ENCODE measurements at places on chromosomes 4 and X.

GRCh38 chrX:119187298-119187697, 48.8 kb upstream of the PGRMC1 start:
- H3K4me3 ChIP-seq, result no peak overlapping the region
- no peaks in the 10 kb centered on the region for H3K36me3 ChIP-seq
- H3K27ac ChIP-seq, result no peak overlapping the region
- no peaks in the 10 kb centered on the region for H3K27me3 ChIP-seq
- no peak for DNase-seq
- H3K4me1 ChIP-seq, result no peaks in the 10 kb centered on the region

GRCh38 chr4:90126805-90127204, 389 bp upstream of the CCSER1 start:
- H3K27me3 ChIP-seq, result peaks cover 31% of the 10 kb centered on the region
- no peak for DNase-seq
- no peaks in the 10 kb centered on the region for H3K36me3 ChIP-seq
- H3K4me1 ChIP-seq, result peaks cover 12% of the 10 kb centered on the region
- peak overlapping the region; percentile 80 for H3K4me3 ChIP-seq

GRCh38 chr4:145719752-145720624, 40.0 kb downstream of the C4orf51 start:
- peak overlapping the region; percentile 85 for H3K27ac ChIP-seq
- DNase-seq, result peak; percentile 55
- no peaks in the 10 kb centered on the region for H3K36me3 ChIP-seq
- H3K4me3 ChIP-seq, result peak overlapping the region; percentile 49
- peaks cover 19% of the 10 kb centered on the region for H3K4me1 ChIP-seq
- peaks cover 22% of the 10 kb centered on the region for H3K27me3 ChIP-seq

DNA sequence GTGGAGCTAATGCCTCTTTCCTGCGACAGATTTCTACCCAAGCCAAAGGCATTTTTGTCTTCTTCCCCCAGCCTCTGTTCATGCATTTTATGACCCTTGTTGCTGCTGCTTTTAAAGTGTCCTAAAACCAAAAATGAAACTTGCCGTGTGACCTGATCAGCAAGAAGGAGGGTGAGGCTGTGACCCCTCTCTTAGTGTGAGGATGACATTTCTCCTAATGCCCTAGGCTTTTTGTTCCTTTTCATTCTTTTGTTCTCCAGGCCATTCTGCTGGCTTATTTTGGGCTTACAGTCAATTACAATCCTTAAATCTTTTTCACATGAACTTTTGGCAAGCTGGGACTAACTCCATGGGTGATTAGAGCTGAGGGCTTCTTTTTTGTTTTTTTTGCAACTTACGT, 34.4 kb downstream of the PTTG2 start:
- no peaks in the 10 kb centered on the region for H3K36me3 ChIP-seq
- H3K27me3 ChIP-seq, result no peaks in the 10 kb centered on the region

GRCh38 chrX:56462389-56462788, 101.0 kb upstream of the UBQLN2 start:
- peaks cover 10% of the 10 kb centered on the region for H3K36me3 ChIP-seq
- DNase-seq, result no peak
- H3K4me1 ChIP-seq, result peaks cover 9% of the 10 kb centered on the region
- no peak overlapping the region for H3K27ac ChIP-seq
- H3K4me3 ChIP-seq, result no peak overlapping the region

GRCh38 chr4:55358668-55359067, 12.6 kb downstream of the SRD5A3 start:
- H3K27ac ChIP-seq, result no peak overlapping the region
- no peak overlapping the region for H3K4me3 ChIP-seq
- H3K4me1 ChIP-seq, result peaks cover 16% of the 10 kb centered on the region
- no peaks in the 10 kb centered on the region for H3K27me3 ChIP-seq
- peaks cover 8% of the 10 kb centered on the region for H3K36me3 ChIP-seq

- H3K27me3 ChIP-seq, result no peaks in the 10 kb centered on the region
- H3K36me3 ChIP-seq, result no peaks in the 10 kb centered on the region
Observed at GRCh38 chrX:121283921-121284320, 236.5 kb downstream of the GLUD2 start.

GRCh38 chr4:17323554-17324385, 188.1 kb downstream of the QDPR start:
- H3K27me3 ChIP-seq, result peaks cover 5% of the 10 kb centered on the region
- peak overlapping the region; percentile 76 for H3K27ac ChIP-seq
- H3K36me3 ChIP-seq, result no peaks in the 10 kb centered on the region
- peaks cover 25% of the 10 kb centered on the region for H3K4me1 ChIP-seq
- no peak for DNase-seq
- H3K4me3 ChIP-seq, result peak overlapping the region; percentile 19

GRCh38 chr4:2891294-2891693, 47.6 kb downstream of the ADD1 start:
- H3K36me3 ChIP-seq, result peaks cover 18% of the 10 kb centered on the region
- no peak overlapping the region for H3K27ac ChIP-seq
- H3K4me3 ChIP-seq, result no peak overlapping the region
- DNase-seq, result no peak
- H3K4me1 ChIP-seq, result no peaks in the 10 kb centered on the region

DNA sequence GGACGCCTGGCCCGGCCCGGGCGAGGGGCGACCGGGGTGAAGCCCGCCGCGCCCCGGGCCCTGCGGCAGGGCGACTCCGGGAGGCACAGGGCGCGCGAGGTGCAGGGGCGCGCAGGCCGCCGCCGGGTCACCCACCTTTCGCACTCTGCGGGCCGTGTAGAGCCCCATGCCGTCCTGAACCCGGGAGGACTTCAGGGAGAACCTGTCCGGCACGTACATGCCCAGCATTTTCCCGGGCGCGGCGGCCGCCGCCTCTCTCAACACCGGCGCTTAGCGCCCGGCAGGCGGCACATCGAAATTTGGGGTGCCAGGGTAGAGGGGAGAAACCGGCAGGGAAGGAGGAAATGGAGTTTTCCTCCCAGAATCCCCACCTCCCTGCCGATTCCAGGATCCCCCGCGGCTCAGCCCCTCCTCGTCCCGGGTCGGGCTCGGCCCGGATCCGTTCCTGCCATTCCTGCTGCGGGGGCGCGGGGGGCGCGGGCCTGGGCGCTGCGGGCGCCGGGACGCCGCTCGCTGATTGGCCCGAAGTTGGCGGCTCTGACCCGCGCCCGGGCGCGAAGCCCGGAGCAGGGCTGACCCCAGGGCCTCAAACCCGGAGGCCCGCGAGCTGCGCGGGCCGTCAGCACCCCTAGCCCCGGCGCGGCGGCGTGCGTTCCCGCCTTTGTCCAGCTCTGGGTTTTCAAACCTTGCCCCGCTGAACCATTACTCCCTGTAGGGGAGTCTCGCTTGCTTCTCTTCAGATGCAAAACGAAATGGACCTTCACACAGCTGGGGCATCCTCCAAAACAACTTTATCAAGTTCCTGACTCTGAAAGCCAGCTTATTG, at the start of gene PRDM5:
Gene PRDM5 (minus strand): TSS at position 346 of the 826 bp plus-strand sequence. CDS start 118 bp downstream, at position 228.
- H3K27ac ChIP-seq, result peak within 1 kb of the TSS; percentile 90
- H3K4me1 ChIP-seq, result peaks cover 31% of the 10 kb centered on the region
- no peaks in the 10 kb centered on the region for H3K36me3 ChIP-seq
- H3K27me3 ChIP-seq, result peaks cover 28% of the 10 kb centered on the region
- peak; percentile 45 for DNase-seq
- peak within 1 kb of the TSS; percentile 83 for H3K4me3 ChIP-seq

DNA sequence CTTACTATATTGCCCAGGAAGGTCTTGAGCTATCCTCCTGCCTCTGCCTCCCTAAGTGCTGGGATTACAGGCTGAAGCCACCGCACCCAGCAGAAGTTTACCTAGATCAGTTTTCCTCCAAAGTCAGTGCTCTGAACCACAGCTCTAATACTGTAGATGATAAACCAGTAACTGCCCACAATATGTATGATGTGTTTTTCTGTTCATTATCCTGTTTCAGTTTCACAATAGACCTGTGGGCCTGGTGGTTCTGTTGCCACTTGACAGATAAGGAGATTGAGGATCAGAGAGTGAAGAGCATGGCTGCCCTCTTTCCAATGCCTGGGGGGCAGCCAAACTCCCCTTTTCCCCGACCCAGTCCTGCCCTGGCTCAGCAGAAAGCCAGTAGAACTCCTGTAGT, 87.0 kb downstream of the EFNB1 start:
- no peaks in the 10 kb centered on the region for H3K4me1 ChIP-seq
- no peak for DNase-seq
- H3K27me3 ChIP-seq, result peaks cover 5% of the 10 kb centered on the region
- H3K27ac ChIP-seq, result no peak overlapping the region

DNA sequence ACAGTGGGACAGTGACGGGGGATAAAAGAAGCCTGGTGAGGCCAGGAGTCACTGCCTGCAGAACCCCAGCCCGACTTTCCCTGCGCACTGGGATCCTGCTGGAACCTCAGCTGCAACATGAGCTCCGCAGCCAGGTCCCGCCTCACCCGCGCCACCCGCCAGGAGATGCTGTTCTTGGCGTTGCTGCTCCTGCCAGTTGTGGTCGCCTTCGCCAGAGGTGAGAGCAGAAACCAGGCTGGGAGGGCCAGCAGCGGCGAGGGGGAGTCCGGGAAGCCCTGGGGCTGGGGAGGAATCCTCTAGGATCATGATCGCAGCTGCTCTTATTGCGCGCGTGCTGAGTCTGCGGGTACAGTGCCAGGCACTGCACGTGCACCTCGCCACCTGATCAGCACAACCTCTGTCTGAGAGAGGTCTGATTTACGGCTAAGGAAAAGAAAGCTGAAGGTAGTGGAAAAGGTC, at the start of gene PF4V1:
Gene PF4V1 (plus strand): TSS at position 51 of the 459 bp plus-strand sequence. CDS start 67 bp downstream, at position 118.
- no peak within 1 kb of the TSS for H3K27ac ChIP-seq
- peaks cover 3% of the 10 kb centered on the region for H3K27me3 ChIP-seq
- no peaks in the 10 kb centered on the region for H3K4me1 ChIP-seq
- H3K36me3 ChIP-seq, result no peaks in the 10 kb centered on the region

GRCh38 chrX:152177497-152178269, 39.3 kb upstream of the MAGEA10 start:
- no peaks in the 10 kb centered on the region for H3K27me3 ChIP-seq
- H3K4me1 ChIP-seq, result no peaks in the 10 kb centered on the region
- DNase-seq, result no peak
- no peak overlapping the region for H3K4me3 ChIP-seq
- no peak overlapping the region for H3K27ac ChIP-seq

GRCh38 chrX:63934791-63935190, 149.8 kb upstream of the ARHGEF9 start:
- H3K4me1 ChIP-seq, result no peaks in the 10 kb centered on the region
- no peaks in the 10 kb centered on the region for H3K27me3 ChIP-seq
- H3K4me3 ChIP-seq, result no peak overlapping the region
- no peak overlapping the region for H3K27ac ChIP-seq

DNA sequence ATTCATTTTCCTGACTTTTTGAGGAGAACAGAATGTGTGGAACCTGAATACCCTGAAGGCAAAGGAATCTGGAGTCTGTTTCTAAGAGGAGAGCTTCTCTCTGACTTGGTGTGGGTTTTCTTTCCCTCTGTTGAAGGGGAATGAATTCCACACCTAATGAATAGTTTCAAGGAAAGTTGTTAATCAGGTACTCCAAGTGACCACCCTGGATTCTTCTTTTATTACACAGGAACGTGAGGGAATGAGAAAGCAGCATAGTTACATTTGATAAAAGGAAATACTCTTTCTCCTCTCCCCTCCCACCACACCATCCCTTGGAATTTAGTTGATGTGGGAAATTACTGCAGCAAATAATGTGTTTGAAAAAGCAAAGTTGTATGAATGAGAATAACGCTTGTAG, 29.7 kb downstream of the SLIT2 start:
- no peak overlapping the region for H3K4me3 ChIP-seq
- DNase-seq, result no peak
- peaks cover 1% of the 10 kb centered on the region for H3K27me3 ChIP-seq
- no peak overlapping the region for H3K27ac ChIP-seq

DNA sequence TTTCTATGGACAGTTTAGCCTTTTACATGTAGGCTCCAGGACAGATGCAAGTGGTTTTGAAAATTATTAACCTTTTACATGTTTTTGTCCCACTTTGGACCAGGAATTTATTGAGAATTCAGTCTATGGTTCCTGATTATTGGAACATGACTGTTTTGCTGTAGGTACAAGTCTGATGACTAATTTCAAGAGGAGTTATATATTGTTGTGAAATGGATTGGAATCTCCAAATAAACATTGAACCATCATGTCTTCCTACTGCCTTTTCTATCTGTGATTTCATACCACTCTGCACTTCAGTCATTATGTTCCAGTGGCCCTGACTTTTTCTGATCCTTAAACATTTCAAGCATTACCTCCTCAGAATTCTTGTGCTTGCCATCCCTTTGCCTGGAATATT, 35.9 kb downstream of the TBC1D19 start:
- no peak overlapping the region for H3K27ac ChIP-seq
- H3K36me3 ChIP-seq, result peaks cover 16% of the 10 kb centered on the region
- no peak overlapping the region for H3K4me3 ChIP-seq
- H3K27me3 ChIP-seq, result no peaks in the 10 kb centered on the region
- H3K4me1 ChIP-seq, result no peaks in the 10 kb centered on the region

DNA sequence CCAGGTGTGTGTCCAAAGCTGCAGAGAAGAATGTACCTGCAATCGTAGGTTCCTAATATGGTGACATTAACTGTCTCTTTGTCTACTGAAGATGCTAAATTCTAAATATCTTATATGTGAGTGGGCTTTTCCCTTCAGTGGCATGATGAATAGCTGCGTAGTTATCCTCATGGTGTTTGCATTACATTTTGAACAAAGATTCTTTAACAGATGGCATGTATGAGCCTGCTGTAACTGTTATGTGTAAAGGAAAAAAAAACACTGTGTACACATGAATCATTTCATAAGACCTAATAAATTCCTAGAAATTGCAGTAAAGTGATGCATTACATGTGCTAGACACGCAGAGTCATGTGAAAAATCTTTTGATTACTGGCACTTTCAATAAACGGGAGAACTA, 288.0 kb downstream of the SH2D1A start:
- DNase-seq, result no peak
- no peak overlapping the region for H3K27ac ChIP-seq
- H3K4me3 ChIP-seq, result no peak overlapping the region
- no peaks in the 10 kb centered on the region for H3K27me3 ChIP-seq
- no peaks in the 10 kb centered on the region for H3K4me1 ChIP-seq

GRCh38 chr4:173883821-173884220, 353.8 kb upstream of the HAND2 start:
- no peak overlapping the region for H3K27ac ChIP-seq
- no peaks in the 10 kb centered on the region for H3K36me3 ChIP-seq
- DNase-seq, result no peak
- H3K27me3 ChIP-seq, result no peaks in the 10 kb centered on the region
- H3K4me1 ChIP-seq, result no peaks in the 10 kb centered on the region

DNA sequence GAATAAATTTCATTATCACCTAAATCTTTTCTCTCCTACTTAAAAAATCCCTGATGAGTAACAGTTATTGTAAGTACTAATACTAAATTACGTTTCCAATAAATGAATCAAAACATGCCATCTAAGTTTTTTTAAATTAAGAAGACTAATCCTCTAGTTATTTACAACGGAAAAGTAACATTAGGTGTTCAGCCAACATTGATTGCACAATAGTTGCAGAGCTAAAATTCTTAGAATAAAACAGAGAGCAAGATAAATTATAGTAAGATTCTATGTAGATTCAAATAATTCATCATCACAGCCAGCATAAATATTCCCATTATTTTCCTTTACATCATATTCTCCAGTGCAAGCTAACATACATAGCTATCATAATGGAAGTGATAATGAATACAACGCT, 139.2 kb downstream of the HDX start:
- DNase-seq, result no peak
- H3K4me3 ChIP-seq, result no peak overlapping the region
- no peak overlapping the region for H3K27ac ChIP-seq
- H3K27me3 ChIP-seq, result no peaks in the 10 kb centered on the region
- no peaks in the 10 kb centered on the region for H3K36me3 ChIP-seq

Measured in activated naive CD8-positive, alpha-beta T cell treated with anti-CD3 and anti-CD28 coated beads, Interleukin-2, amount 50 U/mL, for 24 hours (primary cell).